ENCODE measurements at places on chromosomes 12 and 14.

DNA sequence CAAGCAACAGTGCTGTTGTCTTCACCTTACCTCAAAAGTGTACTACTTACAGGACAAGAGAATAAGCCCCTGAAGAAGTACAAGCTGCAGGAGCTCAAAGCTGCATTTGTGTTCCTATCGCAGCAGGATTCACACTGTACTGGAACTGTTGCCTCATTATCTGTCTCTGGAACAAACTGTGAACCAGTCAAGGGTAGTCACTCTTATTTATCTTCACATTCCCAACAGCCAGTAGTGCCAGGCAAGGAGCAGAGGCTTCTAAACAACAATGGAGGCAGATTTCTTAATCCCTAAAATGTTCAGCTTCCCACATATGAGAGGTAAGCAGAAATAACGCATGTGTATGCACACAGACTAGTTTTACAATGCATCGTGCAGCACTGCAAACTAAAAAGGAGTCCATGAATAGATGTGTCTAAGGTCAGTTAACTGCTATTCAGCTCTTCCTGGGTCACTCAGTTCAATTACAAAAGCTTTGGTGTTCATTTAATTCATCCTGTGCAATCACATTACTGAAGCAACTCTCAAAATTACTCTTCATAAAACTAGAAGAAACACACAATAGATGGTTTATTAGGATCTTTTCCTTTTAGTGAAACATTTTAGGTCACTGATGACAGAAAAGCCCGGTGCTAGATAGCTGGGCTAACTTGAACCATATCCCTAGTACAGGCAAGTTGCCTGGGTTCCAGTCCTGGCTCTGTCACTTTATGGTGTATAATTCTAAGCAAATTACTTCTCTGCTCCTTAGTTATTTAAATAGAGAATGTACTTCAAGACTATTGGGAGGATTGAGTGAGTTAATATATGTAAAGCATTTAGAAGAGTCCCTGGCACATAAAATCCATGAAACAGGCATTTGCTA is 2.7 kb downstream of the APPL2 start:
- DNase-seq = no peak

DNA sequence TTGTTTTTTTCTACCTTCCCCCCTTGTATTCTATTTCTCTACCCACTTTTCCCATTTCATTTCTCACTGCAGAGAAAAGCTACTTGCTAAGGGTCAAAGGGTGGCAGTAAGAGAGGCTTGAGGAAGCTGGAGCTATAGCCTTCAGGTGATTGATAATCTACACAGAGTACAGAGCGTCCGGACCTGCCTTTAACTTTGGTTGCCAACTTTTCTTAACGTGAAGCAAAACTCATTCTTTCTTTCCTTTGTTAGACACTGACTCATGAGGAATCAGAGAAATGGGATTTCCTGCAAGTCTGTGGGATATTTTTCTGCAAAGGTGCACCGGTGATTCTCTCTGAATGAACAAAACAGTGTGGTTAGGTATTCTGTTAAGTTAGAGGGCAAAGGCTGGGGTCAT is 133.3 kb downstream of the RMST start:
- DNase-seq = no peak

- peak; percentile 17 for DNase-seq
These were observed 49.9 kb upstream of the FBXO21 start for GRCh38 chr12:117240081-117240755.

DNA sequence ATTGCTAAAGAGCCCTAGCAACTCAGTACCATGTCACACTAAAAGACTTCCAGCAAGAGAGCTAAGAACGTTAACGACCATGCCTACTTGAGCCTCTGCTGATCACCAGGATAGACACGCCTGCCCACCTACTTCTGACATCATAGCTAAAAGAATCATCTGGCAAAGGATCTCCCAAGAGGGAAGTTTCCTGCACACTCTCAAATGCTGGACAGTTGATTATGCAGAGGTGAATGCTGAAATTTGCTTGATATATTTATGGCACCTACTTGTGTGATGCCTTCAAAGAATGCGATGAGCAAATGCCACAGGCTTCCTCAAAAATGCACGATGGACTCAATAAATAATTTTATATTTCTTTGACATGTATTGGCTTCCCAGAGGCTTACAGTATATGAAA is 113.6 kb downstream of the GALC start:
- no peak for DNase-seq

DNA sequence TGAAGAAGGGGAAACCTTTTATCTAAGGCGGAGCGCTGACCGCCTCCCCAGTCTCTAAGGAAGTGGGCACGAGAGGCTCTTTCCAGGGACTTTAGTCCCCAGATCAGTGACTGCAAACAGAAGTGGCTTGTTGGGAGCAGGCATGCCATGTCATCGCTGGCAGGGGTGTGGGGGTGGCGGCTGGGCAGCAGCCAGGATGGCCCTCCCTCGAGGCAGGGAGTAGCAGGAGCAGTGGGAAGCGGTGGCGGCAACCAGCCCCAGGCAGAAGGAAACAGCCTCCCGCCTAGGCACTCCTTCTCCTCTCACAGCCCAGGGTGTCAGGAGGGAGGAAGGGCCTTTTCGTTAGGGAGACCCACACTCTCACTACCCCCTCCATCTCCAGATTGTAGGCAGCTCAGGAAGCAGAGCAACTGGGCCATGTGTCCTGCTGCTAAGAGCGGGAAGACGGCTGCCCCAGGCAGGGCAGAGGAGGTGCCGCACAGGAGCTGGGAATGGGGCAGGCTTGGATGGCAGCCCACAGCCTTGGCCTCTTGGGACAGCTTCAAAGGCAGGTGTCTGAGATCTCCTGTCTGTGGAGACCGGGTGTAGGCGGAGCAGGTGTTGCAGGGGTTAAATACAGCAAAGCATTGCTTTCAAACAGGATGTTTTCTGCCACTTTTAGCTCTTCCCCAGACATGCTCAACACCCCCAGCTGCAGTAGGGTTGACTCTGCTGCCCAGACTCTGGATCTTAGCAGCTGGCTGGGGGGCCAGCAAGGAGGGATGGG is 21.8 kb downstream of the VDR start:
- DNase-seq = no peak

DNA sequence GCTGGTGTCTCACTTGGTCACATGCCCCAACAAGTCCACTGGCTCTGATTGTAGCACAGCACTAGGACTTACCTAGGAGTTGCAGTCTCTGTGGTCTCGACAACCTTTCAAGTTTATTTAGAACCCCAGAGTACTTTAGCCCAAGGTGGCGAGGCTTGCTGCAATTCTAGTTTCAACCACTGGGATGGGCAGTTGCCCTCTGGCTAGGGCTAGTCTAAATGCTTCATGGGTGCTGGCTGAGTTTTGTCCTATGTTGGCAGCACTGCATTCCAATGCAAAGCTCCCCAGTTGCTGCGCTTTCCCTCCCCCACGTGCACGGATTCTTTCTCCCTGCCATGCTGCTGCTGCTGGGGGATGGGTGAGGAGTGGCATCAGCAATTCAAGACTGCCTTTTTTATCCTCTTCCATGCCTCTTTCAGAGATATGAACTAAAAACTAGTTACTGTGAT is 207.9 kb downstream of the SYNE2 start:
- DNase-seq = peak; percentile 53

GRCh38 chr14:106556665-106557289 is 1030.4 kb downstream of the TMEM121 start:
- peak; percentile 1 for DNase-seq

DNA sequence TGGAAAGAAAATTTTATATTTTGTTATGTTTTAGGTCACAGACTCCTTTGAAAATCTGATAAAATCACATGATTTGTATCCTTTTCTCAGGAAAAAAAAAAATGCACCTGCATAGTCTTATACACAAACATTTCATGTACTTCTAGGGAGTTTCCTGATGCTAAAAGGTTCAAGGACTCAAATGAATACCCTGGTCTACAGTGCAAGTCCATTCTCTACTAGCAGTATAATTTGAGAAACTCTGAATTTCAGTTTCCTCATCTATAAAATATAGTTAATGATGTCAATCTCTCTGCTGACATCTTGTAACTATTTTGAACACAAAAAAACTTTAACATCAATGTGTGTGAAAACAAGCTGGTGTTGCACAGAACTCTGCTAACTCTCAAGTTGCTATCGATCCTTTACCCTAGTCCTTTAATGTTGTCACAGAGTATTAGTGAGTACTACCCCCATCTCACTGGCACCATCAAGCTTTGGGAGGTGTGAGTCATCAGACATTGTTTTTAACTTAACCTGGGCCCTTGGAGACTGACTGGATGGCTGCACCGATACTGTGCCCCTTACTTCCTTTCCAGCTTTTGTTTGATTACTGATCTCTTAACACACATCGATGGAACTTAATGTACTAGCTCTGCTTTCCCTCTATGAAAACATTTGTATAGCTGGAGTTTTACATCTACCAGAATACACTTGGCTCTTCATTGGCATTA is 251.9 kb upstream of the SOX5 start:
- no peak for DNase-seq

DNA sequence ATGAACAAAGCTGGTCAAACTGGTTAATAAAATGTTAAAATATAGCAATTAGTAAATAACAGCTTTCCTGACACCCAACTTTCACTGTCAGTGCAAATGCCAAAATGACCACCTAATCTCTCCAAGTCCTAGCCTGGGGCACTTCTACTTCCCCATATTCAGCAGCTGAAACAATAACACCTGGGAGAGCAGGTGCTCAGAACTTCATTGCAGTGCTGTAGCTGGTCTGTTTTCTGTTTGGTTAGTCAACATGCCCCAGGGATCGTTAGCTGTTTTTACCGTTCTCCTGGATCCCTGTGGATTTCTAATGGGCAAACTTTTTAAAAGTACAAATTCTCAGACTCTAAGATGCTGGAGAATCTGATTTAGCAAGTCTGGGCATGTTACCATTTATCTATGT is 759.7 kb downstream of the GALC start:
- DNase-seq = no peak

GRCh38 chr14:68655911-68656316 is 137.0 kb downstream of the ZFP36L1 start:
- DNase-seq = no peak

- DNase-seq = peak; percentile 94
These were observed 69.7 kb upstream of the VRK1 start for GRCh38 chr14:96727491-96727890.

DNA sequence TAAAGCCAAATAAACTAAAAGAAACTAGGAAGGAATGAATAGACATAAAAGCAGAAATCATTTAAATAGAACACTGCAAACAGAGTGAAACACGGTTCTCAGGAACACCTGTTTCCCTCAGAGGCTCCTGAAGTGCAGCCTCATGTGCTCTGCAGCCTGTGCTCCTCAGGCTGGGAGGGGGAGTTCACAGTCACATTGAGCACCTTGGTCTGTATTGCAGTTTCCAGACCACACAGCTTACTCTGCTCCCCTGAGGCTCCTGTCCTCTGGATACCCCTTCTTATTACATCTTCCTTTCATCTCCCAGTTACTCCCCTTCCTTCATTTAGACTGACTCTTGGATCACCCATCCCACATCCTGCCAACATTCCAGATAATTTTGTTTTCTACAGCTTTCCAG is 49.7 kb upstream of the DCD start:
- no peak for DNase-seq

- DNase-seq = no peak
These were observed 195.1 kb downstream of the IPO8 start for GRCh38 chr12:30500532-30500931.

GRCh38 chr14:24965934-24966578 is 83.9 kb downstream of the STXBP6 start:
- no peak for DNase-seq

- no peak for DNase-seq
These were observed 39.8 kb downstream of the C12orf42 start for GRCh38 chr12:103456006-103456405.

DNA sequence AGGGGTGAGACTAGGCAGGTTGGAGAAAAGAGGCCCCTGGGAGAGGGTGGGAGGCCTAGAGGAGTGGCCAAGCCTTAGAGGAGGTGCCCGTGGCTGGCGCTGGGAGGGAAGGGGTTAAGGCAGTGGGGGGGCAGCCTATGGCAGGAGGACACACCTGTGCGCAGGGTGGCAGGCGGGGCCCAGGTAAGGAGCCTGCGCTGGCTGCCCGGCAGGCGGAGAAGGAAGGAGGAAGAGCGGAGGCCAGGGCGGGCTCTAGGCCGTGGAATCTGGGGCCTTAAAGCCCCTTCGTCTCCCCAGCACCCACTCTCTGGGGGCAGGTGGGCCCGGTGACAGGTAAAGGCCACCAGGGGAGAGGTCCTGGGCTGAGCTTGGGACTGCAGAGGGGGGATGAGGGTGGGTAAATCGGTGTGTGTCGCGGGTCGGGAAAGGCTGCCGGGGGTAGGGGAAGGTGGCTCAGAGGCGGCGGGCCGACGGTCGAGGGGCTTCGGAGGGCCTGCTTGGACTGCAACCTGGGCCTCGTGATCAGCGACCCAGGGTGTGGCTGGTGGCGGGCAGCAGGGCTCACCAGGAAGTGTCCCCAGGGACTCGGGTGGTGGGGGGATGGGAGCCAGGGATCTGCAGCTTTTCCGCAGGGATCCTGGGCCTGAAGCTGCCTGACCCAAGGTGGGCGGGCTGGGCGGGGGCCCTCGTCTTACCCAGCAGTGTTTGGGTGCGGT is 7.3 kb downstream of the PHB2 start:
- DNase-seq = no peak

GRCh38 chr12:26798023-26798422 is 35.0 kb downstream of the ITPR2 start:
- DNase-seq = peak; percentile 37

- DNase-seq = peak; percentile 60
These were observed 14.4 kb downstream of the CLSTN3 start for GRCh38 chr12:7144414-7145120.

DNA sequence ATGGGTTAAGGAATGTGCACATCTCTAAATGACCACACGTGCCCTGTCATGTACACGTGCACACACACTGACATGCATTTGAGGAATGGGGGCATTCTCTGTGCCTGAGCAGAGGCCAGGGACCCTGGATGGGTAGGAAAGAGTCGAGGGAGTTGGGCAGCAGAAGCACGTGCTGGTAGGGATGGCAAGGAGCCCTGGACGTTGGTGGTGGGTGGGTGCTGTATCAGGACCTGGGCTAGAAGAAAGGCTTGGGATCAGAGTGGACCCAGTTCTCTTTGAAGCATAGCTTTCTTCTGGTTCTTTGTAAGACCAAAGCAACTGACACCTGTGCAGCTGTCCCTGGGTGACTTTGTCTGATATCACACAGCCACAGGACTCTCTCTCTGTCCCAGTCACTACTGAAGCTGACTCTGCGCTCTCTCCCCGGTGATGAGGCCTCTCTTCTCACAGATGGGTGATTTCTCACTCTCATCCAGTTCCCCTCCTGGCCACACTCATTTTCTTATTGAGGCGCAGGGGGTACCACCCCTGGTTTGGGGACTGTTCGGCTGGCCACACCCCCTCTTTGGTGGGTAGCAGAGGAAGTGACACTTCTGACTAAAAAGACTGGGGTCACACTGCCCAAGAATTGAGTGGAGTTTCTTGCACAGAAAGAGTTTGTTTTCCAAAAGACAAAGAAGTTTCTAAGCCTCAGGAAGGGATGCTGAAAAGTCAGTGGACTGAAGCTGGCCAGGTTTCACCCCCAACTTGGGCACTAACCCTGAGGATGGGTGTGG is 171.7 kb upstream of the RTL1 start:
- DNase-seq = no peak

DNA sequence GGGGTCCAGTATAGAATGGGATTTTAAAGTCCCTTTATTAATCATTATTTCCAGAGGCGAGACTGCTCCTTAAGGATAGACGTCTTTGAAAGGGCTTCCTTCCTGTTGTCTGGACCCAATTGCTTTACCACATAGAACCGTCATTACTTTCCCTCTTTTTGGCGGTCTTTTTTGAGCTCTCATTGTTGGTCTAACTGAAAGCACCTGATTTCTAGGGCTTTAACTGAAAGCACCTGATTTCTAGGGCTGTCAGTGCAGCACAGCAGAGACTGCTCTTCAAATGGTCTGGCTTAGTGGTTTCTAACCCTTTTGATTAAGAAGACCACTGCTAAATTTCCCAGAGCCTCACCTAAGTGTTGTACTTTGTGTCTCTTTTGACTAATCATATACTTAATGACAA is 95.8 kb downstream of the PRKCH start:
- DNase-seq = no peak

- DNase-seq = no peak
These were observed 249.2 kb downstream of the PAWR start for GRCh38 chr12:79441534-79441933.
